ENCODE measurements at places on chromosomes 11 and 22. TPM values are rescaled to one million over a fixed set of nuclear protein-coding genes. Genes with fewer than 3 reads are reported as not detected.

The TIGD3 gene
- total RNA-seq = not detected

The PACSIN3 gene
- 17.5 TPM for total RNA-seq

- peak; percentile 96 for DNase-seq
Observed at GRCh38 chr11:62880231-62880802, 379 bp upstream of the SLC3A2 start.

DNA sequence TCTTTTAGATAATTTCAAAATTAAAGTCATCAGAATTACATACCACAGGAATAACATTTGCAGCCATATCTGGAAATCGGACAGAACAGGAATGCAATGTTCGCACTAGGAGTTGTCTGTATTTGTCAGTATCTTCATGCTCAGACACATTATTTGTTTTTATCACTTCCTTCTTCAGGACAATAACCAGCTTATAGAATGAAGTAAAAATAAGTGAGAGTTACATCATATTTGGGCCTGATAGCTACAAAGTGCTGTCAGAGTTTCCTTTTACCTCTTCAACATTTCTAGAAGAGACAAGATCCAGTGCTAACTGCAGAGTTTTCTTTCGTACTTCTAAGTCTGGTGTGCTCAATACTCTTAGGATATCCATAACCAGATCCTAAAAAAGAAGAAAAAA lies 18.9 kb downstream of the COPB1 start:
- DNase-seq = peak; percentile 10

GRCh38 chr11:73980001-73980961 lies 2.4 kb downstream of the UCP2 start:
- no peak for DNase-seq

GRCh38 chr22:19705181-19705934 lies 8.9 kb upstream of the SEPTIN5 start:
- DNase-seq = no peak

DNA sequence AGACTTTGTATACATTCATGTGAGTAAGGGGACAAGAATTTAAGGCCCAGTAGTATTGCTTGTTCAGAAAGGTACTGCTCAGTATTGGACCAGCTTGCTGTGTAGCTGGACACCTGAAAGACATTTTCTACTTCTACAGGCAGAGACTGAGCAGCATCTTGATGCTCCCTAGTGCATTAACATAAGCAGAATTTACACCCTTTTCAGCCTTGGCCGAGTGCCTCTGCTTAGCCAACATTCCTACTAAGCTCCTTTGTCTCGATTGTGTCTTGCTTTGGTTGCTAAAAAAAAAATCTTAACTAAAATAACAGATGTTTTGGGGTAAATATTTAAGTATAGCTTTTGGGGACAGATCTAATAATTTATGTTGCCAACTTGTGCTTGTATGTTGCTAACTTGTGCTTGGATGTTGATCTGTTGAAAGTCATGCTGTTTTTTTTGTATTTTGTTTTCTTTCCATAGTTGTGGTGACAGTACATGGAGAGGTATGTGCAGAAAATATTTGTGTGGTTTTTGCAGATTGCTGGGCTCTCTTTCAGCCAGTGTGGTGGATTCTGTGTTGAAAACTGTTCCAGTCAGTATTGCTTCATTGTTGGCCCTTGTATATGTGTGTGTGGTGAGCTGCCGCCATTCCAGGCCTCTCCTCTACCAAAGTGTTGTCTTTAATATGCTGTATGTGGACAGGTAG lies 3.7 kb downstream of the PTS start:
- DNase-seq = peak; percentile 88

The HBG1 gene
- not detected for total RNA-seq

DNA sequence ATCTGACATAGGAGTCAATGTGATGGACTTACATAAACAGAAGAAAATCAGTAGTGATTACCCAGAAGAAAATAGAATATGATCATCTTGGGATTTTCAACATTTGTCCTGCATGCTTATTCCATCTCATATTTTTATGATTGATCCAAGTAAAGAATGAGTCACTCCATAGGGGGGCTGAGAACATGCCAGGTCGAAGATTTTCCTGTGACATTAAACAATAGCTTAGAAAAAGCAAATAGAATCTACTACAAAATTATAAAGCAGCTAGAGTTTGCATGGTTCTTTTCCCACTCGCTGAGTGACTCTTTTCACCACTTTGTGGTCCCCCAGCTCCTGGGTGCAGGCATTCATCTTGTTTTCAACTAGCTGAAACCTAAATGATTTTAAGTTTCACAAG lies 56.3 kb downstream of the DDI1 start:
- DNase-seq = no peak

DNA sequence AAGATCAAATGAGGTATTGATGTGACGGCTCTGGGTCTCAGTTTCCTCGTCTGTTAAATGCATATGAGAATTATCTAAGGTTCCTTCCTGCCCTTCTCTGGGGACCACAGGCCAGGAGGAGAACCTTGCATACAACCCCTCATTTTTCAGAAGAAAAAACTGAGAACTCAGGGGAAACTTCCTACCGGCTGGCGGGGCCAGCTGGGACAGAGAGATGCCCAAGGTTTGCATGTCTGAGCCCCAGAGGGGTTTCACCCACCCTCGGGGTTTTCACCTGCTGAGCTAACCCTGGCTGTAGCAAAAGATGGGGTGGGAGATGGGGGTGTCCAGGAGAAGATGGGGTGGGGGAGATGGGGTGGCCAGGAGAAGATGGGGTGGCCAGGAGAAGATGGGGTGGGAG lies 4.3 kb downstream of the TNFRSF13C start:
- DNase-seq = no peak

The SCGB1A1 gene
- total RNA-seq = not detected

DNA sequence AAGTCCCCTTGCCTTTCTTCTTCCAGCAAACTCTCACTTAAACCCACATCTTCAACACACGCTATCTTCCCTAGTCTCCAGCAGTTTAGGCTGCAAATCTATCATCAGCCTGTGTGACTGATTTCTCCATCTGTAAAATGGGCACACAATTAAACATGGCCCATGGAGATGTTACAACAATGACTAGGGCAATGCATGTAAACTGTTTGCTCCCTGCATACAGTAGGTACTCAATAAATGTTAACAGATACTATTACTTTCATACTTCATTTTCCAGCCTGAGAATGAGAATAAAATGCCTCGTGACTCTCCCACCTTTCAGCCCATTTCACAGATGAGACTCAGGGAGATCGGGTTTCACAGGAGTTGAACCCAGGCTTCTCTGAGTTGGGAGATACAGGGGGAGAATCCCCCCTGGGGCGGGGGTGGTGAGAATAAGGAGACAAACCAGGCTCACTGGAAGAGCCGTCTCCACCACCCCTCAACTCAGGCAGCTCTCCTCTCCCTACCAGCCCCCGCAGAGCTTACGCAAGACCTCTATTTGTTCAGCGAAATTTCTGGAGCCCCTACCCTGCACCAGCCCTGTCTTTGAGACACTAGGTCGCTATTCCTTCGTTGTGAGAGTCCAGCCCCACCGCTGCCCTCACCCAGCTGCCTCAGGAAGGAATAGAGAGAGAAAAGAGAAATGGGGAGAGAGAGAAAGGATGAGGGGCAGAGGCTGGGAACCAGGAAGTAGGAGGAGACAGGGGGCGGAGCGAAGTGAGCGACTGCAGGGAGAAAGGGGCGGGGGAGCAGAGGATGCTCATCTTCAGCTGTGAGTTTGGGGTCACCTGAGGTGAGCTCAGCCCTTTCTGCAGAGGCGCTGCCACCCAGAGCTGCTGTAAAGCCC lies 42.1 kb upstream of the KLHL35 start:
- DNase-seq = peak; percentile 39

DNA sequence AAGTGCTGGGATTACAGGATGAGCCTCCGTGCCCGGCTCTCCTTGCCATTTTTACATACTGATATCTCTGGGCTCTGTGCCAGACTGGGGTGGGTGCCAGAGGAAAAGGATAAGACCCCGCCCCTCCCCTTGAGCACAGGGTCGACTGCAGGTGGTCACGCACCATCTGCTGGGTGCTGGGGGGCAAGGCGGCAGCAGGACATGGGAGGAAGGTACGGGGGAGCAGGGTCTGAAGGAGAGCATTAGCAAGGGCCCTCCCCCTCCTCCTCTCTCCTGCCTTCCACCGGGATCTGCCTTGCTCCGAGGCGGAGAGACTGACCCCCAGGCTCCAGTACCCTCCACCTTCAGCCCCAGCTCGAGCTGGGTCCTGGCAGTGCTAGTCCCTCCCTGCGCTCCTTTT lies 9.7 kb upstream of the PGA3 start:
- no peak for DNase-seq

GRCh38 chr11:2621894-2622293 lies 77.9 kb downstream of the KCNQ1OT1 start:
- DNase-seq = no peak

The TSPAN32 gene
- not detected for total RNA-seq

DNA sequence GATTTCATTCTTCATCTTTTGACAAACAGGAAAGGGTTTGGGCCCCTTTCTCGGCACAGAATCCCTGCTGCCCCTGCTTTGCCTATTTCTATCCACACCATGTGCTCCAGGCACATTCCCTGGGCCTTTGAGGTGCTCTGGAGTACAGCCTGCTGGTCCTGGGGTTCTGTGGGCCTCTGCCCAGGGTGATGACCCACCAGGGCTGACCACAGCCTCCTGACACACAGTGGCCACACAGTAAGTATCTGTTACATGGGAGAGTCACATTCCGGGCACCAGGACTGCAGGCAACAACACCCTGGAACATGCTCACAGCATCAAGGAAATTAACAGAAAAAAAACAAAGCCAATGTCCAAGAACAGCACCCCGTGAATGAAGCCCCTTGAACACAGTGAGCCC lies 39.1 kb downstream of the SCUBE2 start:
- no peak for DNase-seq

GRCh38 chr11:113163291-113164030 lies 150.9 kb upstream of the TTC12 start:
- DNase-seq = no peak

GRCh38 chr11:2154195-2154585 lies 6.8 kb downstream of the INS start:
- no peak for DNase-seq

GRCh38 chr11:24043842-24044241 lies 453.0 kb upstream of the LUZP2 start:
- no peak for DNase-seq

GRCh38 chr11:10029386-10030121 lies 264.5 kb downstream of the SBF2 start:
- no peak for DNase-seq

Data from GM23248 (cell line).